ENCODE measurements at places on chromosomes 4 and X. TPM values are rescaled to one million over a fixed set of nuclear protein-coding genes. Genes with fewer than 3 reads are reported as not detected.

The UBE2A gene
- polyA plus RNA-seq = 71.0 TPM

The ZIC3 gene
- 1.7 TPM for polyA plus RNA-seq

The SPACA5 gene
- polyA plus RNA-seq = not detected

The MAP3K15 gene
- polyA plus RNA-seq = not detected

The CT47B1 gene
- polyA plus RNA-seq = not detected

The VCX gene
- polyA plus RNA-seq = not detected

The CXCL1 gene
- polyA plus RNA-seq = not detected
